HepG2 (cell line): ENCODE measurements at places on chromosomes 4 and X. TPM values are rescaled to one million over a fixed set of nuclear protein-coding genes. Genes with fewer than 3 reads are reported as not detected.

TCP11X2 gene
- total RNA-seq = not detected in 2 replicates

TMPRSS11D gene
- not detected in 2 replicates for total RNA-seq

FAM149A gene
- total RNA-seq = not detected in 2 replicates

CENPVL3 gene
- total RNA-seq = not detected in 2 replicates

MGARP gene
- 0.11 TPM in 1 of 2 replicates, not detected in the other for total RNA-seq

ANKRD17 gene
- 61.1 and 97.9 TPM in 2 replicates for total RNA-seq

SPIN2A gene
- 0.60 TPM in 1 of 2 replicates, not detected in the other for total RNA-seq

DNA sequence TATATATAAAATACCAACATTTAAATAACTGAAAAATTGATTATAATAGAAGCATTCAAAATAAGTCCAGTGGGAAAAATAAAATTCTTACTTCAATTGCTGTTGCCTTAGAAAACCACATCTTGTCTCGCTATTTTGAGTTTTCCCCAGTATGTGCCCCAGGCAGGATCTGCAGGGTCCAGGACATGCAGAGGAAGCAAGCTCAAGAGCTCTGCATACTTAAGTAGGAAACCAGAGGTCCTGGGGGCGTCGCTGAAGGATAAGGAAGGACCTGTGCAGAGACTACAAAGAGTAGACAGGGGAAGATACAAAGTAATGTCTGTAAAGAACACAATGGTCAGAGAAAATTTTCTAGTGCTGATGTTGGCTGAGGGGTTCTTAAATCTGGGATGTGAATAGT, 310.5 kb upstream of the EMCN start:
- no peak for DNase-seq
- H3K36me3 ChIP-seq = no peaks in the 10 kb centered on the region

- H3K27ac ChIP-seq = no peak overlapping the region
- H3K4me3 ChIP-seq = no peak overlapping the region
- no peaks in the 10 kb centered on the region for H3K36me3 ChIP-seq
- no peak for DNase-seq
Observed at GRCh38 chr4:122758033-122758432, 25.5 kb downstream of the BBS12 start.

DNA sequence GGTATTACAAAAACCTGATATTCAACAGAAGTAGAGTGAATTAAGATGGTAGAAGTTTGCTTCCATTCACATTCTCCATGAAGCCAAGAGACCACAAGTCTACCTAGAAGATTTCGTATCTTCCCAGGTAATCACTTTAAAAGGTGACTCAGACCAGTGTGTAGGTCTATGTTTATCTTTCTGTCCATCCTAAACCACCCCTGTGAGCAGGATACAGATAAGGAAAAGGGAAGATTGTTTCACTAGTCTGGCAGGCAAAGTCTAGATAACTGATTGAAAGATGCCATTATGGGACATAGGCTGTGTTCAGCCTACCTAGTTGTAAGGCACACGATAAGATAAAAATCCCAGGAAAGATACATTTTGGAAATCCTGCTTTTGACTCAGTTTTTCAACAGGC, 244.3 kb upstream of the NWD2 start:
- H3K27me3 ChIP-seq = no peaks in the 10 kb centered on the region
- no peak overlapping the region for H3K27ac ChIP-seq
- no peak for DNase-seq
- H3K4me3 ChIP-seq = no peak overlapping the region

DNA sequence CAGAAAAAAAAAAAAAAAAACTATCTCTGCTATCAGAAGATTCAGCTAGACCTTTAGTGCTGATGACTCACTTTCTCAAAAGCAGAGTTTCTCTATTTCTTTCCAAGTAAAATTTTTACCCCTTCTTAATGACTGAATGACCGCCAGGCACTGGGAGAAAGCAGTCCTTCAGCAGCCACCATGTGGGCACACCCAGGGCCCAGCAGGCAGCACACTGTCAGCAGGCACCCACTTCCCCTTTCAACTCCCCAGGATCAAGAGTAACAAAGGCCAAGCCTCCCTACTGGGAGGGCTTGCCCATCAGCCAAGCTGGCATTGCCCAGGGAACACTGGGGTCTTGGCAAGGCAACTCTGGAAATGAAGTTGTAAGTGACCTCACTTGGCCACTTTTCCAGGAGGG, 201.9 kb upstream of the MAMLD1 start:
- H3K36me3 ChIP-seq = no peaks in the 10 kb centered on the region
- no peak overlapping the region for H3K4me3 ChIP-seq
- no peak overlapping the region for H3K27ac ChIP-seq
- no peaks in the 10 kb centered on the region for H3K27me3 ChIP-seq
- DNase-seq = no peak
- H3K4me1 ChIP-seq = no peaks in the 10 kb centered on the region

DNA sequence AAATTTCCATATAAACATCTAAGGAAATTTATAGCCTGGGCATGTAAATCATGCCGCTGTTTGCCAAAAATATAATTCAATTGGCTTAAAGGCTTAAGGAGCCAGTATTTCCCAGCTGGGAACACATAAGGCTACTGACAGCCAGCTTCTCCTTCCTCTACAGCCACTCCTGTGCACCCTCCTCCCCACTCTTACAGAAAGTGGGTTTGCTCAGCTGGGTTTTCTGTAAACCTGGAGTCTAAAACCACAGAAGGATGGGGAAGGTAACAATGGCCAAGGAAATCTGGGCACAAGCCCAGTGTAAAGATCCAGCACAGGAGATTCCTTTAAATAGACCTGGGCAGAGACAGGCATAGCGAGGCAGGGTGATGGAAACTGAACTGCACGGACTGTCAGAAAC, 18.5 kb downstream of the ACSL1 start:
- no peaks in the 10 kb centered on the region for H3K27me3 ChIP-seq
- no peak for DNase-seq
- H3K36me3 ChIP-seq = peaks cover 1% of the 10 kb centered on the region; the same call in 1 of the 2 replicates
- no peak overlapping the region for H3K27ac ChIP-seq

DNA sequence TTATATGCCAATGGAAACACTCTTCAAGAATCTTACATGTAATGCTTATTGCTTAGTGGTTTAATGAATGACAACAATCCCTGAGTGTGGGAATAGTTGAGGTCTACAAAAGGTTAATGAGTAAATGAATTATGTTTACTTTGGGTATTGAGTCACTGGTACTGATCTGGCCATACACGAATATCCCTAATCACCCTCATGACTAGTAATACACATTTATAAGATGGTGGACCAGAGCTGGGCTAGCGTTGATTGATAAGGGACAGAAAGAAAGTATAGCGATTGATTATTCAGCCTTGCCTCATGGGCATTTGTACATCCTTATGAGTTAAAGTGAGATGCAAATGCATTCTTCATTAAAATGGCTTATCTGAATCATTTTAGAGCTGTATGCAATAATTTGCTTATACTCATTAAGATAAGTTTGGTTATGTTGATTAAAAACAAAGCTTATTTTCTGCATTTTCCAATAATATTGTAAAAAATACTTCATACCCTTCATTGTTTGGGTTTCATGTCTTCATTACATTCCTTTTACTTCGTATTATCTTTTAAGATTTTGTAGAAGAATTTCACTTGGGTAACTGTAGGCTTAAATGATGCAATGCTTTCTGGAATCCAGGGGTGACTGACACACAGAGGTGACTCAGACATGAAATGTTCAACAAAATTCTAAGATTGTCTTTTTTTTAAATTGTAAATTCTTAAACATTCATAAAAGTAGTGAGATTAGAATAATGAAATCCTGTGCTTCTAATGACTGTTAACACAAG, 47.4 kb downstream of the FGF2 start:
- H3K27ac ChIP-seq = no peak overlapping the region
- H3K27me3 ChIP-seq = no peaks in the 10 kb centered on the region
- no peak overlapping the region for H3K4me3 ChIP-seq

GRCh38 chrX:6377103-6377764, 148.6 kb upstream of the NLGN4X start:
- no peak overlapping the region for H3K4me3 ChIP-seq
- DNase-seq = no peak
- no peak overlapping the region for H3K27ac ChIP-seq

DNA sequence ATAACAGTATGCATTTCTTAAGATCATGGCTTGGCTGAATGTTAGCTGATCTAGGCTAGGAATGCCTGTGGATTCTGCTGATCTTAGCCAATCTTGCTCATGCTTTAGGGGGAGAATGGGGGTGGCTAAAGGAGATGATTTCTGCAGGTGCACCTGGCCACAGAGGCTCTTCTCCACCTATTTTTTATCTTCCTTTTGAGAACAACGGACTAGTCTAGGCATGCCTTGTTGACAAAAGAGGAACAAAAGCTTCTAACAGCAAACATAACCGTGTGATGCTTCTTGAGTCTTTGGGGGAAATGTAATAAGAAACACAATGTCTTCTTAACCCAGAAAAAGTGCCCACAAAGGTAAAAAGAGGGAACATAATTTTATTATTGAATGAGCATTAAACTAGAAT, 743.5 kb downstream of the ARAP2 start:
- H3K4me1 ChIP-seq = no peaks in the 10 kb centered on the region
- no peaks in the 10 kb centered on the region for H3K27me3 ChIP-seq
- DNase-seq = no peak
- H3K4me3 ChIP-seq = no peak overlapping the region

DNA sequence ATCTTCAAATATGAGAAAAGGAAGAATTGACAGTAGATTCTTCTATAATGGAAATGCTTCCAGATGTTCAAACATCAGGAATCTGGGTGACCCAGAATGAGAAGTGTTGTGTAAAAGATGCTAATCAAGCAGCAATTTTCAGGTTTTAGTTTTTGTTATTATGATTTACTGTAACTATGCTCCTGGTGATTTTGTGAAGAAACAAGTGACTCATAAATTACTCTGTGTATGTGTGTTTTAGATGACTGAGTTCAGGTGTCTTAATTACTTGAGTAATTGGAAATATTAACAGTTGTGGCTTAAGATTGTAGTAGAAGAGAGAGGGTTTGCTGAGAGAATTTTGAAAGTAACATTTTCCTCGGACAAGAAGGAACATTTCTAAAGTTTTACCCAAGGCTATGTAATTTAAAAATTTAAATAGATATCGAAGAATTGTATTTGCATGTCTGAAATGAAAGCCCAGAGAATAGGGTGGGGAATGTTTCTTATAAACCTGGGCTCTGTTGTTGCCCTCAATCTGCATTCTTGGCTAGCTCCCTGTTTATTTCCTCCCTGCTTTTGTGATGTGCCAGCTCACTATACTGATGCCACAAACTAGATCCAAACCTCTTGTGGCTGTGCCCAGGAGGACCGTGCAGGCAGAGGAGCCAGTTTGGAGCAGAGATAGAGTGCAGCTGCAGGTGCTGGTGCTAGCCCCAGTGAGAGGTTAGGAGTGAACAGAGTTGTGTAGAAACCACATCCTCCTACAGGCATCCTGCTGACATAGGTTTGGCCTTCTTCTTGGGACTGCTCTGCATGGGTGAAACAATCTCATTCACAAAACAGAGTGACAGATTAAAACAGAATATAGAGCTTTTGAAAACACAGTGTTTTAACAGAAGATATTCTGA, 25.4 kb upstream of the TNIP3 start:
- H3K27me3 ChIP-seq = no peaks in the 10 kb centered on the region
- no peak overlapping the region for H3K27ac ChIP-seq
- H3K4me1 ChIP-seq = no peaks in the 10 kb centered on the region
